ENCODE measurements at places on chromosomes 11 and 22.

DNA sequence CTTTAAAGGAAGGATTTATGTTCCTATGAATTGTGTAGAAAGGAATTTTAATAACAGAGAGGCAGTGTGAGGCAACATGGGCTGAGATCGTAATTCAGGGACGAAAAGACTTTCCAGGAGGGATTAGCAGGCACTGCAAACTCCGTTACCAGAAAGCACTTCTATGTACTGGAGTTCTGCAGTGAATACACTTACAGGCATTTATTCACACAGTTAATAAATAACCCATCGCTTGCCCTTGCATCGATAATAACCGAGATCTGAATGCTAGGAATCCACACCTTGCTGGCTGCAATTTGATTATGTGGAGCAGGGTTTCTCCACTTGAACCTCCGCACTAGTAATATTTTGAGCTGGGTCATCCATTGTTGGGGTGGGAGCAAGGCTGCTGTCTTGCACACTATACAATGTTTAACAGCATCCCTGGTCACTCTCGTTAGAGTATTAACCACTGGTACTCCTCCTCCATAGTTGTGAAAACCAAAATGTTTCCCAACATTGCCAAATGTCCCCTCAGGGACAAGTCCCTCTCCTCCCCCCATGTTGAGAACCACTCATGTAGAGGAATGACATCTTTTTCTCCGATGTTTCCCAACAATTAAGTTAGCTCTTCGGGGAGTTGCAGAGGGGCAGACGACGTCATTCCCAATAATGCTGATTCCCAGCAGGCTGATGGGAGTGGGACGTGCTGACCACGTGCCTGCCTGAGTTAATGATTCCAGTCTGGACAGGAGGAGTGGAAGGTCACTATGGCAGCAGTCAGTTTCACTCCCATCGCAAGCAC is 99.5 kb downstream of the SNX19 start:
- DNase-seq, result no peak

DNA sequence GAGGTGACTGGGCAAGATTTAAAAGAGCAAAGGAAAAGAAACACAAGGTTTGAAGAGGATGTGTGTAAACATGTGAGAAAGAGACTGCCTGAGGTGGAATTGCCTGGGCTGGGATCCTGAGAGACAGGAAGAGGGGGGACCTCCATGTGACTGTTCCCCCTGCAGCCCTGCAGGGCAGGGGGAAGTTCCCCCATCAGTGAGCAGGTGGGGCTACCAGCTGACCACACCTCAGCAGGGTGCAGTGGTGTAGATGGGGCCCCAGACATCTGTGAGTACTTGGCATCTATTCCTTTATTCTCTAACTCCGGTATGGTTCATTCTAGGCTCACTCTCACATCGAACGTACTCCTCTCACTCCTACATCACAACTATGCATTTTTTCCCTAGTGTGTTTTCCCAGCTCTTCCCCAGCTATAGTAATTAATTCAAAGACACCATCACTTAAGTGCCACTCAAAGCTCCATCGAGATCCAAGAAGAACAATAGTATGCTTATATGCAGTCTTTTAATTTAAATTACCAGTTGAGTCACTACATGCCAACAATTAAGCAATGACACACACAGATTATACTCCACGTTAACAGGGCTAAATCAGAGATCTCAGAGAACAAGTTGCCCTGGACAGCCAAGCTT is 42.7 kb downstream of the LGR4 start:
- no peak for DNase-seq

DNA sequence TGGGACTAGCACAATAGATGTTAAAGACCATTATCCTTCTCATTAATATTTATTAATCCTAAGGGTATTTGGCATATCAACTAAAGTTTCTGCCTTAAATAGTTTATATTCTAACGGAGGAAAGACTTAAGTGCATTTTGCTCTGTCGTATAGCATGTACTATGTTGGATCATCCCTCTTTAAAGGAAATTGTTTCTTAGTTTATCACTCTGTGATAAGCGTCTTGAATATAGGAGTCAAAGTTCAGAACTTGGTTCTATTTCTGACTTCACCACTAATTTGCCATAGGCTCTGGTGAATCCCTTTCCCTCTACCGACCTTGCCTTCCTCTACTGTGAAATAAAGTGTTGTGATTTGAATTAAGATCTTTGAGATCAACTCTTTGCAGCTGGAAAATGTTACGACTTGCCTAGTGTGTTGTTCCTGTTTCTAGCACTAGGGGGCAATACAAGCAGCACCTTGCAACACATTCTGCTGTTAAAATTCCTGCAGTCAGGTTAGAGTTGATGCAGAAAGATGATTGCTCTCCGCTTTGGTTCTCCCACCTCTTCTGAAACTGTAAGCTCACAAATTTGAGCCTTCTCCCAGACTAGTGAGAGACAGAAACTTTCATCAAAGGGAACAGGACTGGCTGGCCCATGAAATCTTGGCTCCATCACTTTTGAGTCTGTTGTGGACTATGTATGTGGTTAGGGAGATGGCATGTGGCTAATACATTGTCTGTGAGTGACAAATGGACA is 27.8 kb upstream of the ZNRF3 start:
- DNase-seq, result peak; percentile 4

DNA sequence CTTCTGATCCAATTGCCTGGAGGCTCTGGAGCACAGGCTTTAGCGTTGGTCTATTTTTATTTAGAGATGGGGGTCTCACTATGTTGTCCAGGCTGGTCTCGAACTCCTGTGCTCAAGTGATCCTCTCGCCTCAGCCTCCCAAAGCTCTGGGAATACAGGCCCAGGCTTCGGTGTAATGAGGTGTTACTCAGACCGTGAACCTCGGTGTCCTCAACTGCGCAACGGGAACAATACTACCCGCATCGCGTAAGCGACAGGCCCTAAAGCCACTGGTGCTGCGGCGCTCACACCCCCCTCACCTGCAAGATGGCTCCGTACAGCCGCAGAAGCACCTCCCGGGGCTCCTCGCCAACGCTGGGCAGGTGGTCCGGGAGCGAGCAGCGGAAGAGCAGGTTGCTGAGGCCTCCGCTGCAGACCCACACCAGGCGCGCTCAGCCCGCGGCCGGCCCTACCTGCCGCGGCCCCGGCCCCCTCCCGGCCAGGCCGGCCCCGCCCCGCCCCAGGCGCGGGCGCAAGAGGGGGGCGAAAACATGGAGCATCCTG is 628 bp downstream of the CHKB start:
- no peak for DNase-seq

GRCh38 chr11:116263019-116263418 is 509.8 kb downstream of the BUD13 start:
- DNase-seq, result no peak

GRCh38 chr22:49344656-49345055 is 483.0 kb downstream of the BRD1 start:
- DNase-seq, result no peak

DNA sequence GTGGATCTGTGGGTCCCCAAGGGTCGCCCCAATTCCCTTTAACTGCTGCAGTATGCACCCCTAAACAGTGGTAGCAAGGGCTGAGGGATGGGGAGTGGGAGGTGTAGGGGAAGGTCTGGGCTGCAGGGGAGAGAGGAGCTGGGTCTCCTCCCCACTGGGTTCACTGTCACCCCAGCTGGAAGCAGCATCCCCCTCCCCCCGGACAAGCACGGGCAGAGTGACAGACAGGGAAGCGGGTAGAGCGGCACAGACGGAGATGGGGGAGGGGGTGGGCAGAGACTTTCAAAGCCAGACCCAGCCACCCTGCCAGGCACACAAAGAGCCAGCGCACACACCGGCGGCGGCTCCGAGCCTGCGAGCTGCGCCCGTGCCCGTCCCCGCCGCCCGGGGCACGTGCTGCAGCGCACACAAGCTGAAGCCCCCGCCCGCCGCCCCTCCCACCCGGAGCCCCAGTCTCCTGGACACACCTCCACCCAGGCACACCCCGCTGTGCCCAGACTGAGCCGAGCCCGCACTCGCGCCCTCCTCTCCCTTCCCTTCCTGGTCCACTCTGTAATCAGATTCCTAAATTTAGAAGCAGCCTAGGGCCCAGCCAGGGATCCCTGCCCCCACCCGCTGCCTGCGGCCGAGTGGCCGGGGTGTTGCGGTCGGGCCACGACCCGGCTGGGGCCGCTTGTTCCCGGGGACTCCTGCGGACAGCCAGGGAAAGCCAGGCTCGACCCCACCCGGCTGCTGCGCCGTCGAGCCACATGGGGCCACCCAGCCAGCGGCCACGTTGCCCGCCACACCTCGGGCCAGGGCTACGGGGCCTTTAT is 935 bp upstream of the RCOR2 start:
- DNase-seq, result no peak

Measured in activated CD4-positive, CD25-positive, alpha-beta regulatory T cell (primary cell).